ENCODE measurements at places on chromosomes 6 and 20.
A peak's percentile ranks its signal among the peaks of the same experiment; 100 is the strongest.

DNA sequence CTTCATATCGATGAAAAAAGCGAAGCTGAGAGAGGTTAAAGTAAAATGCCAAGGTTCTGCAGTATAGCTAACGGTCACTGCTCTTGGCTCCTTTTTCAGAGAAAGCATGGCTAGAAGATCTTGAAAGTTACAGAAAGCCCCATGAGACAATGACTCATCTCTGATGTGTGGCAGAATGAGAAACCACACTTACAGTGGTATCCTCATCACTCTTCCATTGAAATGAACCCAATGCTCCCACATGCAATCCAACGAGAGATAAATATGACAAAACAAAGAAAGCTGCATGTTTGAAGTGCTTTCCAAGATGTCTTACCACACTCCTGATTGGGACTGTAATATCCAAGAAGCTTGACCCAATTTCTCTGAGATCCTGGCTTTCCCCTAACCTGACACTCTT lies 694.9 kb downstream of the PRKN start:
- DNase-seq: no peak

GRCh38 chr20:56420028-56420427 lies 8.0 kb downstream of the CASS4 start:
- no peak for DNase-seq

DNA sequence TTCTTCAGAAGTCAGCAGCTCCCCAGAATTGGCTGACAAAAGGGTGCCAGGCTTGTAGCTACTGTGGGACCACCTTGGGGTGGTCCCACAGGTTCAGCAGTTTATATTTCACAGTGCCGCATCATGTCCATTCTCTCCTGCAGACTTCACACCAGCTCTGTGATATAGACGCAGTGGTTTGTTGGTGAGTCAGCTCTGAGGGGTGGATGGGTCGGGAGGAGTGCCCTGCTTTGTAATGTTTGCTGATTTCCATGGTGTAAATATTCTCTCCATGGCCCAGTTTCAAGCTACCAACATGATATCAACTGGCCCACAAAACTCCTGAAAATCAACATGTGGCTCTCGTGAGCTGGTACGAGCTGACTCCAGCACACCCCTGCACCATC lies 78.2 kb downstream of the CDH22 start:
- DNase-seq: no peak

DNA sequence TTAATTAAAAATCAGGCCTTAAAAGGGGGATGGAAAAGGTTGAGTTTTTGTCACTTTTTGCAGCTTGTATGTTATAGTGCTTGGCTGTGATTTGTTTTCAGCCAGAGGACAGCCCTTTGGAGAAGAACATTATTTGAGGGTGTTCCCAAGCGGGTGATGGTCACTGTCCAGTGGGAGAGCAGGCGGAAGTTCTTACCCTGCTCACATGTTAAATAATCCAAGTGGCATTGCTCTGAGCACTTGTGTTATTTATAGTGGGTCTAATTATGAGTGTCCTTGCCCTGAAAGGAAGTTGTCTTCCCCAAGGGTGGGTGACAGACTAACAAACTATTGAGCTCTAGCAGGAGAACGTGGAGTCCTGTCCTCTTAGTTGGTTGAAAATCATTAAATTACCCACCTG lies 49.5 kb downstream of the DOK5 start:
- no peak for DNase-seq

- DNase-seq: no peak
Observed at GRCh38 chr6:128963561-128963960, 80.6 kb downstream of the LAMA2 start.

DNA sequence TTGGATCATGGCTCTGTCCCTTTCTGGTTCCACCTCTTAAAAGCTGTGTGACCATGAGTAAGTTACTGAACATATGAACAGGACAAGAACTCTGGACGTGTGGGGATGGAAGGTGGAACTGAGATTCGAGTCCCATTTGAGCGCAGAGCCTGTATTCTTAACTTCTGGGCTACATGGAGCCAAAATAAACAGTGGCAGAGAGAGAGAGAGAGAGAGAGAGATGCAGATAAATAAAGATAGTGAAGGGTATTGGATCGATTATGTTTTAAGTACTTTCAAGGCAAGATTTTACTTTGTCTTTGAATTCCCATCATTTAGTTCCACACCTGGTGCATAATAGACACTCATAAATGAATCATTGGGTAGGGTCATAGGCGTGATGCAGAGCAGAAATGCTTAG lies 39.7 kb downstream of the SLC35D3 start:
- no peak for DNase-seq

GRCh38 chr6:50681213-50681824 lies 32.0 kb upstream of the TFAP2D start:
- DNase-seq: no peak

DNA sequence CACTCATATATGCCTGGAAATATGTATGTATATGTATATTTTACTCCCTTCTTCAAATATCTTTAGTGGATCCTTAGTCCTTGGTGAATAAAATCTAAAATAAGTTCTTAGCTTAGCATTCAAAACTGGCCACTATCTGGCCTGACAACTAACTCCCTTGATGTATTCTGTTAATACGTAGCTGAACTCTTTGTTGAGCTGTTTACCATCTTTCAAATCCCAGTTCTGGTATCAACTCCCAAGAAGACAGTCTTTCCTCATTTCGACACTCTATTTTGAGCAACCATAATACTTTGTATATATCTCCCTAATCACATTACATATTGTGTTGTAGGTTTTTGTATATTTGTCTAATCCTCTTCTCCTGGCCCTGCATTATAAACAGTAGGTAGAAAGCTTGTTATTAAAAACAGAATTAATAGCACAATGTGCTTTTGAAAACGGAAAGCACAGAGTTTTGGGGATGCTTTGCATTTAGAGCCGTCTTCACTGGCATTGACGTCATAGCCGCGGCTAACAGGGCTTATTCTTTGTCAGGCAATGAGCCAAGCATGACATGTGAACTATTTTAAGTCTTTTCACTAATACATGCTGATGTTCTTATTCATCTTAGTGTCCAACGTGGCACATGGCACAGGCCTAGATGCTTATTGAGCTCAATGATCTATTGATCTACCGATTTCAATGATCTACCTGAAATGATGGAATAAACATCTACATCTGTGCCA lies 47.2 kb upstream of the CCN2 start:
- DNase-seq: no peak

- DNase-seq: no peak
Observed at GRCh38 chr6:122871079-122871478, 82.0 kb downstream of the SMPDL3A start.

DNA sequence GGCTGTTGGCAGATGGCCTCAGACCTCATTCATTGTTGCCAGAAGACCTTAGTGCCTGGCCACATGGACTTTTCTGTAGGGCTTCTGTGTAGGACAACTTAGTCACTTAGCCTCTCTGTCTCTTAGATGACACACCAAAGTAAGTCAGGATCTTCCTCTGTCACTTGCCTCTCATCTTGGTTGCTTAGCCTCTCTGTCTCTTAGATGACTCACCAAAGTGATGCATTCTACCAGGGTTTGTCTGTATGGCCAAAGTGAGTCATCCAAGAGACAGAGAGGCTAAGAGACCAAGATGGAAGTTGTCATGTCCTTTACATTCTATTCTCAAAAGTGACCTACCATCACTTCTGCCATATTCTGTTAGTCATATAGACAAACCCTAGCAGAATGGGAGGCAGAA lies 255.9 kb upstream of the DEFB112 start:
- no peak for DNase-seq

DNA sequence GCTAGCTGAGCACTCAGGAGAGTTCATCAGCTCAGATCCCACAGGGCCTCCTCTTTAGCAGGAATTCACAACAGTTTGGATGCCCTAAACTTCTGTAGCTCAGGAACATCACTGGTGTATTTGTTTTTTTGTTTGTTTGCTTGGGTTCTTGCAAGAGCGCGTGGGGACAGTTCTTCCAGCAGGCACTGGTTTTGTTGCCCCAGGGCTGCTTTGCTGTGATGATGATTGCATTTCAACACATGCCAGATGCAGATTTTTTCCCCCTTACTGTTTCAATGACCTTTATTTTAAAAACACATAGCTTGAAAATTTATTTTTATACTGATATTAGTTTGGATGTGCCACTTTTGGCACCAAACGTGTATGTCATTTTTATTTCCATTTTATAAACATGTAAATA lies 77.1 kb downstream of the DHX35 start:
- DNase-seq: no peak

GRCh38 chr20:60125513-60125912 lies 167.3 kb downstream of the CDH26 start:
- DNase-seq: no peak

- no peak for DNase-seq
Observed at GRCh38 chr20:16694161-16694560, 35.7 kb upstream of the SNRPB2 start.

GRCh38 chr6:120584111-120584760 lies 750.0 kb downstream of the TBC1D32 start:
- no peak for DNase-seq

GRCh38 chr6:56786256-56786655 lies 143.6 kb upstream of the DST start:
- DNase-seq: no peak

- DNase-seq: no peak
Observed at GRCh38 chr6:89430201-89430962, 2.6 kb upstream of the ANKRD6 start.

GRCh38 chr6:21780141-21780540 lies 186.6 kb downstream of the SOX4 start:
- DNase-seq: no peak

- DNase-seq: no peak
Observed at GRCh38 chr6:20991910-20992309, 457.7 kb downstream of the CDKAL1 start.

- no peak for DNase-seq
Observed at GRCh38 chr6:145529582-145529981, 205.7 kb downstream of the EPM2A start.

- DNase-seq: no peak
Observed at GRCh38 chr6:158752613-158753012, 66.6 kb downstream of the EZR start.

- no peak for DNase-seq
Observed at GRCh38 chr6:36335465-36336207, 1.1 kb downstream of the BNIP5 start.

DNA sequence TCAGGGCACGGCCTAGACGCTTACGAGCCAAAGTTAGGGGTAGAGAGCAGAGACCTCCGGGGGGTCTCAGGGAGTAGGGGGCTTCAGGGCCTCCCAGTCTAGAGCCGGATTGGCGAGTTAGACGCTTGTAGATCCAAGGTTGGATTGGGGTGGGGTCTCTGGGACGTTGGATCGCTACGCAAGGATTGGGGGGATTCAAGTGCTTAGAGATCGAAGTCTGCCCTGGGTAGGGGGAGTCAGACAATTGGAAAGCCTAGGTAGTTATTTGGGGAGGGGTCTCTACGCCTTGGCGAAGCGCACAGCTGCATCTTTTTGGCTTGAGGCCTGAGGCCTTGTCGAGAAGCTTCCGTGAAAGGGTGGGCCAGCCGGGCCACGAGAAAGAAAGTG lies 469 bp downstream of the STX16 start:
- peak; percentile 12 for DNase-seq

DNA sequence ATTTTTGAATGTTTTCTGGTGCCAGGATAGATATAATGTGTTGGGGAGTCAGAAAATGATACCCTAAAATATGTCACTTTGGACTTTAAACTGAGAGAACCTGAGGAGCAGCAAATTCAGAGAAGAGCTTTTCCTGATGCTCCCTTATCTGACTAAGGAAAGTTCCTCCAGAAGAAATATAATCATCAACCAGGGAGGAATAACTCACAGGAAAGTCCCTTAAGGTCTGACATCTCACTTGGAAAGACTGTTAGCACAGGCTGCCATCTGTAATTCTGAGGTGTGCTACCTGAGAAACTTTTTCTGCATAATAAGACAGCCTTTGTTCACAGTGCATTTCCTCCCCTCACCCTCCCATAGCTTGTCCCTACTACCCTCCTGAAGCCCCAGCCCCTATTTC lies 218.6 kb downstream of the SYNE1 start:
- no peak for DNase-seq

GRCh38 chr6:79450984-79451383 lies 86.2 kb downstream of the LCA5 start:
- no peak for DNase-seq

DNA sequence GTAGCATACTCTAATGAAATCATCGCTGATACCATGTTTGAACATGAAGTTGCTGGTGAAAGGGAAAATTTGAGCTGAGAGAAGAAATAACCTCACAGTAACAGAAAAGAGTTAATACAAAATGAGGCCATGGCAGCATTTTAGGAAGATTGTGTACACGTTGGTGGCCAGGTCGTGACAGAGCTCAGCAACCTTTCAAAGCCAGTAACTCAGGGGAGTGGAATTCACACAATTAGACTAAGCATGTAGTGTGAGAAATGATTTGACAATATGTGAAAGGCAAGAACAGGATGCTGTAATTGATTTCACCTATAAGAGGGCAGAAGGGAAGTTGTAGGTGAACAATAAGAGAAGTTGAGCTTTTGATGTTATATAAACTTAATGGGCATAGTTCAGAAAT lies 246.3 kb downstream of the OGFRL1 start:
- no peak for DNase-seq

GRCh38 chr6:50437901-50438300 lies 275.4 kb upstream of the TFAP2D start:
- DNase-seq: no peak

DNA sequence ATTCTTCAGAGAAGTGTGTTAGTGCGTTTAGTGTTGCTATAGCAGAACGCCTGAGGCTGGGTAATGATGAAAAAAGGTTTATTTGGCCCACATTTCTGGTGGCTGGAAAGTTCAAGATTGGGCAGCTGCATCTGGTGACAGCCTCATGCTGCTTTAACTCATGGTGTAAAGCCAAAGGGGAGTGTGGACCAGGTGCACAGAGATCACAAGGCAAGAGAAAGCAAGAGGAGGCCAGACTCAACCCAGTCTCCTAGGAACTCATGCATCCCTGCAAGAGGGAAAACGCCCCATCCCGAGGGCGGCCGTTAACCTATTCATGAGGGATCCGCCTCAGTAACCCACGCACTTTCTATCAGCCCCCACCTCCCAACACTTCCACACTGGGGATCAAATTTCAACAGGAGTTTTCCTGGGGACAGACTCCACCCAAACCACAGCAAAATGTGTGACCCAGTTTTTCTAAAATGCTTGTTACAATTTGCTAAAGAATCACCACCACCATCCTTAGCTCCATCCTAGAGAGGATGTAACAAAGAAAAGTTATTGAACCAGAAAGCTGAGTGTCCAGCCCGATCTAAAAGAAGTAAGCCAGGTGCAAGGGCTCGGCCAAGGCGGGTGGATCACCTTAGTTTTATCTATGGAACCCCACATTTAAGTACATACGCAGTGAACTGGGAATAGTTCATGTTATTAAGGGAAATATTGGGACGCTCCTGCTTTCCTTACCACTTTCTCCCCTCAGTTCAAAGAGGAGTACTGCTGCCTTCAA lies 164.8 kb downstream of the QKI start:
- no peak for DNase-seq

GRCh38 chr6:37033819-37034795 lies 28.7 kb downstream of the FGD2 start:
- DNase-seq: no peak

- DNase-seq: no peak
Observed at GRCh38 chr20:10190456-10190855, 28.2 kb upstream of the SNAP25 start.

GRCh38 chr6:64672651-64673050 lies 1034.4 kb downstream of the EYS start:
- no peak for DNase-seq

- DNase-seq: no peak
Observed at GRCh38 chr20:32570401-32571190, 14.5 kb downstream of the NOL4L start.

All from effector memory CD8-positive, alpha-beta T cell (primary cell).